Activated CD4-positive, alpha-beta T cell treated with anti-CD3 and anti-CD28 coated beads for 36 hours (primary cell): ENCODE measurements at places on chromosomes 7 and 10. TPM values are rescaled to one million over a fixed set of nuclear protein-coding genes. Genes with fewer than 3 reads are reported as not detected.

The TLX1 gene
- total RNA-seq, result not detected

DNA sequence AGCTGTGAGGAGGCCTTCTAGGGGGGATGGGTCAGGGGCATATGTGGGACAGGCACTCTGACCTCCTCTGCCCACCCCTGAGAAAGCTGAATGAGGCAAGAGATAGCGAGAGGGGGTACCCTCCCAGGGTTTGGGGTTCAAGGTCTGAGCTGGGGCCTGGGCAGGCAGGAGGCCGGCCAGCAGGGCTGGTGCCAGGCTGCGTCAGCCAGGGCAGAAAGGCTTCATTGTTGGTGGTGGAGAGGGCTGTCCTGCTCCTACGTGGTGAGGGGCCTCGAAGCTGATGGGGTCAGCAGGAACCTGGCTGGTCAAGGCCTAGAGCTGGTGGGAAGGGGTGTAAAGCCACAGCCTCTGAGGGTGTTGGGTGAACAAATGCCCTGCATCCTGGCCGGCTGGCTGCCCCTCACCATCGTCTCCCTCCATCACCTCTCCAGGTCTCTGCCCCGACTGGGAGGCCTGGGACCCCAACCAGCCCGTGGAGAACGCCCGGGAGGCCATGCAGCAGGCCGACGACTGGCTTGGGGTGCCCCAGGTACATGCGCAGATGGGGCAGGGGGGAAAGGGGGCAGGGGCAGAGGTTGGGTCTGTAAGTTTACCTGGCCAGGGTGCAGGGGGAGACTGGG is 6.6 kb downstream of the FLNC start:
- H3K36me3 ChIP-seq, result no peaks in the 10 kb centered on the region
- H3K27me3 ChIP-seq, result peaks cover under 1% of the 10 kb centered on the region
- peaks cover under 1% of the 10 kb centered on the region for H3K4me1 ChIP-seq
- no peak overlapping the region for H3K4me3 ChIP-seq
- no peak overlapping the region for H3K27ac ChIP-seq

GRCh38 chr7:27245124-27245797 is 2.7 kb downstream of the EVX1 start:
- H3K4me3 ChIP-seq, result no peak overlapping the region
- H3K27me3 ChIP-seq, result peaks cover 81% of the 10 kb centered on the region
- no peak for DNase-seq
- H3K4me1 ChIP-seq, result peaks cover 12% of the 10 kb centered on the region
- H3K27ac ChIP-seq, result no peak overlapping the region
- H3K36me3 ChIP-seq, result no peaks in the 10 kb centered on the region

The C7orf57 gene
- 0.46 TPM for total RNA-seq

DNA sequence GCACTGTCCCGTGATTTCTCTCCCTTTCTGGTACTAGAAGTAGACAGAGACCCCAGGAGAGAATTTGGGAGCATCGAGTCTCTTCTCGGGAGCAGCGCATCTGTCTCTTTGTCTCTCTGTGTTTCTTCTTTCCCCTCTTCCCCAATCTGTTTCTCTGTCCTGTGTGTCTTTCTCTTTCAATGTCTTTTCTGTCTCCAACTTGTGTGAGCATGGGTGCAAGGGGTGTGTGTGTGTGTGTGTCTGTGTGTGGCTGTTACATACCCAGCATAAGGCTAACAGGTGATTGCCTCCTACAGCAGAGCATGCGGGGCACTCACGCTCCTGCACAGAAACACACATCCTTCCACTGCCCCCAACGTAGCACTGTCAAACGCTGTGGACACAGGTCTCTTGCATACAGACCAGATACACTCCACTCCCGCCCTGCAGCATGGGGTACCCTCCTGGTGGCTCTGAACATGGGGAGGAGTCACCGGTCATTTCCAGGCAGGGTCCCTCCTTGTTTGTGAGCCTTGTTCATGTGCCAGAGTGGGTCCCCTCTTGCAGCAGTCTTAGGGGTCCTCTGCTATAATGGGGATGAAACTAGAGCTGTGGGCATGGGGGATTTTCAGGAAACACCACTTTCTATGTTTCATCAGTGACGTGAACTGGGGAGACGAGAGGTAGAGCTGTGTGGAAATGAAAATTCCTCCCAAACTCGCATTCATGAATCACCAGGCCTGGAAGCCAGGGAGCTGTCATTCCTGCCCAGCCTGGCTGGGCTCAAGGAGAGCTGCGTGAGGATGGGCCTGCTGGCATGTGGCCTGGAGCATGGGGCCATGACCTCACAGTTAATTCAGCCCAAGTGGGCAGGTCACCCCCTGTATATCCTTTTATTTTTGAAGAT is 980 bp downstream of the ADAMTS14 start:
- peaks cover 37% of the 10 kb centered on the region for H3K27me3 ChIP-seq
- peak overlapping the region; percentile 7 for H3K4me3 ChIP-seq
- H3K27ac ChIP-seq, result no peak overlapping the region
- H3K4me1 ChIP-seq, result peaks cover 3% of the 10 kb centered on the region
- no peak for DNase-seq

The EN2 gene
- total RNA-seq, result not detected

The TRIM73 gene
- total RNA-seq, result 3.6 TPM

DNA sequence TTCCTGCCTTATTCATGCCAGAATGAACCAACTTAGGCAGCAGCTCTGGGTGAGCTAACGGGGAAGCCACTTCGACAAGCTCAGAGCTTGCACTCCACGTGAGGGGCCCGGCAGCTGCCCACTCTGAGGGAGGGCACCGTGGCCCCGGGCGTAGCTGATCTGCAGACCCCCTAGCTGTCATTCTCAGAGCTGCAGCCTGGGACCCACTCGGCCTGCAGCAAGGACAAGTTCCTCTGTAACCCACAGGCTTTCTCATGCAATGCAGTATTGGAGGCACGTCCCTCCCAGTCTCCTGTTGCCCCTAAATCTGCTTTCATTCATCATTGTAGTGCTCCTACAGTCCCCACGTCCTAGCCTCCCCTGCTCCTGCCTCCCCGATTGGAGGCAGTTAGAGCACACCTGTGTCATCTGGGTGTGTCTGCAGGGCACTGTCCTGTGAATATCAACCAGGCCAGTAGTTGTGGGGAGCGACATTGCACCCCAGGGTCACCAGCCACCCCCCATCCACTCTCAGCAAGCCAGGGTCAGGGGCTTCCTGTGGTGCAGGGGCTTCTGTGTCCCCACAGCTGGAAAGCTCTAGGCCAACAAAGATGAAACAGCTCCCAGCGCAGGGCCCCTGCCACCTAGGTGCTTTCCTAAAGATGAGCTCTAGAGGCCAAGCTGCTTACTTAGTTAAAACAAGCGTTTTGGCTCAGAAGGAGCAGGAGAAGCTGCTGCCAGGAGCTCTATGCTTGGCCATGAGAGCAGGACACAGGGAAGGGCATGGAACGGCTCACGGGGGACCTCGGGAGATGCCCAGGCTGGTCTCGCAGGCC is 333.6 kb downstream of the ADARB2 start:
- no peak overlapping the region for H3K4me3 ChIP-seq
- no peaks in the 10 kb centered on the region for H3K4me1 ChIP-seq
- H3K27ac ChIP-seq, result no peak overlapping the region
- no peak for DNase-seq
- H3K36me3 ChIP-seq, result no peaks in the 10 kb centered on the region
- H3K27me3 ChIP-seq, result peaks cover 4% of the 10 kb centered on the region

The RBM20 gene
- 0.05 TPM for total RNA-seq

GRCh38 chr10:133224756-133225372 is 5.2 kb upstream of the UTF1 start:
- H3K4me1 ChIP-seq, result peaks cover 21% of the 10 kb centered on the region
- no peak for DNase-seq
- peak overlapping the region; percentile 28 for H3K4me3 ChIP-seq
- peaks cover 41% of the 10 kb centered on the region for H3K27me3 ChIP-seq
- no peak overlapping the region for H3K27ac ChIP-seq

- H3K36me3 ChIP-seq, result no peaks in the 10 kb centered on the region
- H3K27ac ChIP-seq, result no peak overlapping the region
- H3K4me1 ChIP-seq, result peaks cover 2% of the 10 kb centered on the region
- DNase-seq, result no peak
Measured at GRCh38 chr10:11782793-11783557, 40.2 kb upstream of the PROSER2 start.

The OR2A12 gene
- total RNA-seq, result not detected

DNA sequence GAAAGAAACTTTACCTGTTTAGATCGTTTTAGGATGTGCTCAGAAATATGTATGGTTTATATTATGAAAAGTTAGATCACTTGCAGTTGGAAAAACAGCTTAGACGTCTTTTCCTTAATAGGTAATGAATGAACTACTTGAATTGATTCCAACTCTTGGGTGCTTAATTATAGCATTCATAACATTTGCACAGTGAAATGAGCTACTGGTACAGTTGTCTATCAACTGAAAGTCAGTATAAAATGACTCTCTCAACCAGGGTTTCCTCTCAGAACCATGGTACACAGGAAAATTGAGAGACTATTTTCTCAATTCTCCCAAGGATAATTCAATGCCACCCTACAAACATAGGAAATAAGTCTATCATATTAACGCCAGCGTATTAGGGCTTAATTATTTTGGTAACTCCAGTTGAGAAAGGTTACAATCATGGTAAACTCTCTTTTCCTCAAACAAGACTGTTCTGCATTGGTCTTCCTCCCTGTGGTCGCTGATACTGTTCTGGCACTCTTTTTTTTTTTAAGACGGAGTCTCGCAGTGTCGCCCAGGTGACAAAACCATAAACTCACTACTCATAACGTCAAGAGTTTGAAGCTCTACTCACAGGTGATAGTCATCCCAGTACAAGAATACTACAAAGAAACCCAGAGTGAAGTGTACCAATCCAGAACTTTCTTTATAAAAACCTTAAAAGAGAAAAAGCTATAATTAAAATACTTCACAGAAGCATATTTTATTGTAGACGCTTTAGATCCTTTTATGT is 2.0 kb downstream of the ANLN start:
- peaks cover 30% of the 10 kb centered on the region for H3K36me3 ChIP-seq
- peak overlapping the region; percentile 28 for H3K27ac ChIP-seq
- peak; percentile 36 for DNase-seq
- peak overlapping the region; percentile 87 for H3K4me3 ChIP-seq
- H3K4me1 ChIP-seq, result peaks cover 32% of the 10 kb centered on the region
- H3K27me3 ChIP-seq, result peaks cover 11% of the 10 kb centered on the region

DNA sequence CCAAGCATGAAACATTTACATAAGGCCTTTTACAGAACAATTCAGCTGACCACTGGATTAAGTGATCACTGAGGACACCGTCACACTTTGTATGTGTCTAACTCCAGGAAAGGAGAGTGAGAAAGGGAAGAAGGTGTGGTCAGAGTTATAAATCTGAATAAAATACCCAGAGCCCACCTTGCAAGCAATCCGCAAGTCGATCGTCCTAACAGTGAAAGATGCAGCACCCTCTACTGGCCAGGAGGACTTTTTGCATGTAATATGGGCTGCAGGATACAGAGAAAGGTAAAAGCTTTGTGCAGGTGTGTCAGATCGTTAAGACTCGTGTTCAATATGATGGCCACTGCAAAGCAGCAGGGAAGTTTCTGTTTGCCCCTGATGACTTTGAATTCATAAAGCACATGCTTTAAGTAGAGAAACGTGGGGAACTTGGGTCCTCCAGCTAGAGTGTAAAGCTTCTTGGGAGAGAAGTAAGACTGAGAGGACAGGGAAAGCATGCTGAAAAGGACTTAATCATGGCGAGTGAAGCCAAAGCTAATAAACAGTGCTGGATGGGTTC is 68.5 kb upstream of the BMPER start:
- no peak overlapping the region for H3K4me3 ChIP-seq
- no peaks in the 10 kb centered on the region for H3K36me3 ChIP-seq
- H3K4me1 ChIP-seq, result no peaks in the 10 kb centered on the region
- peak; percentile 32 for DNase-seq
- peaks cover 2% of the 10 kb centered on the region for H3K27me3 ChIP-seq
- no peak overlapping the region for H3K27ac ChIP-seq

The CC2D2B gene
- total RNA-seq, result not detected

DNA sequence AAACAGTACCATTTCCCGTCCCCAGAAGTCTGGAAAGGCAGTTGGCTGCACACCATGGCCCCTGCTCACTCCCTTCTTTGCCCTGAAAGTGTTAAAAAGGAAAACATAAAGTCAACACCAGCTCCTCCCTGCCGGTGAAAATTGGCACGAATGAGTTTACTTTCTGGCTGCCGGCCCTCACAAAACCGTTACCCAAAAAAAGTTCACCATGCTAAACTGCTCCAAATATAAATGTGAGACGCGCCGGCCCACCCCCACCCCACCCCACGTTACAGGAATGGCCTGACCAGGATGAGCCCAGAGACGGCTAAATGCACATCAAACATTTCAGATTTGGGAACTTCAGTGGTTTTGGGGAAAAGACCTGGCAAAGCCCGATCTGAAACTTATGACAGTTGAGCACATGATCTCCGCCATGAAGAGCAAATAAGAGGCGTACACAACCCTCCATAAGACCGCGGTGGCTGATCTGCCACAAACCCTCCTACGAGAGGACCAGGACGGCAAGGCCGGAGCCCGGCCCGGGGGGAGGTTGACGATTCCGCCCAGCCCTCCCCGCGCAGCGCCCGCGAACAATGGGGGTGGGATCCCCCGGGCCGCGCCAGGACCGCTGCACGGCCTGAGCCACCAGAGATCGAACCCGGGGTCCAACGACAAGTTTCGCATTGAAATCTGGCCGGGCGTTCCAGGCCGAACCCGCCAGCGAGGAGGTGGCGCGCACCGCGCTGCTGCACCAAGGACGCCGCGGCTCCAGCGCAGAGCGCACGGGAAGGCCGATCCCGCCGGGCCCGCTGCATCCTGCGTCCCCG is 952 bp downstream of the DIP2C start:
- DNase-seq, result peak; percentile 12
- peak overlapping the region; percentile 10 for H3K4me3 ChIP-seq

- H3K4me1 ChIP-seq, result peaks cover 7% of the 10 kb centered on the region
- no peak overlapping the region for H3K27ac ChIP-seq
- H3K4me3 ChIP-seq, result no peak overlapping the region
- DNase-seq, result no peak
- peaks cover 28% of the 10 kb centered on the region for H3K27me3 ChIP-seq
- H3K36me3 ChIP-seq, result no peaks in the 10 kb centered on the region
Measured at GRCh38 chr10:133143200-133143533, 16.9 kb upstream of the KNDC1 start.

The PRSS2 gene
- total RNA-seq, result not detected

DNA sequence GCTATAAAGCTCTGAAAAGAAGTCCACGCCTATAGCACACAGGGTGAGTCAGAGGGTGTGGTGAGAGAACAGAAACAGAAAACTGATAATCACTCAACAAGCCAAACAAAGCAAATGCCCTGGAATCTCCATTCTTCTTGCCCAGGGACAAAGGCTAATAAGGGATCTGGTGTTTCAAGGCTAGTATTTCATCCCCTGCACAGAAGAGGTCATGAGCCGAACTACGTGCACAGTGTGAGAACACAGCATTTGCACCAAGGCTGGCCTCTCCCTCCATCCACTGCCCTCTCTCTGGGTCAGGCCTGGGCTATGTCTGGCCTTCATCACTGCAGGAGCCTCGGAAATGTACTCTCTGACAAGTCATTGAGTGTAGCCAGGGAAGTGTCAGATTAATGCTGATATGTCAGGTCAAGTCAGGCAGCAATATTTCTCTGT is 42.7 kb downstream of the PRR15 start:
- H3K27me3 ChIP-seq, result peaks cover 6% of the 10 kb centered on the region
- DNase-seq, result no peak
- H3K27ac ChIP-seq, result no peak overlapping the region
- no peaks in the 10 kb centered on the region for H3K36me3 ChIP-seq
- no peak overlapping the region for H3K4me3 ChIP-seq

The CNPY1 gene
- not detected for total RNA-seq
